ENCODE measurements at places on chromosomes 13 and 19.

GRCh38 chr13:73954808-73955207 lies 179.4 kb downstream of the KLF12 start:
- DNase-seq, result no peak

DNA sequence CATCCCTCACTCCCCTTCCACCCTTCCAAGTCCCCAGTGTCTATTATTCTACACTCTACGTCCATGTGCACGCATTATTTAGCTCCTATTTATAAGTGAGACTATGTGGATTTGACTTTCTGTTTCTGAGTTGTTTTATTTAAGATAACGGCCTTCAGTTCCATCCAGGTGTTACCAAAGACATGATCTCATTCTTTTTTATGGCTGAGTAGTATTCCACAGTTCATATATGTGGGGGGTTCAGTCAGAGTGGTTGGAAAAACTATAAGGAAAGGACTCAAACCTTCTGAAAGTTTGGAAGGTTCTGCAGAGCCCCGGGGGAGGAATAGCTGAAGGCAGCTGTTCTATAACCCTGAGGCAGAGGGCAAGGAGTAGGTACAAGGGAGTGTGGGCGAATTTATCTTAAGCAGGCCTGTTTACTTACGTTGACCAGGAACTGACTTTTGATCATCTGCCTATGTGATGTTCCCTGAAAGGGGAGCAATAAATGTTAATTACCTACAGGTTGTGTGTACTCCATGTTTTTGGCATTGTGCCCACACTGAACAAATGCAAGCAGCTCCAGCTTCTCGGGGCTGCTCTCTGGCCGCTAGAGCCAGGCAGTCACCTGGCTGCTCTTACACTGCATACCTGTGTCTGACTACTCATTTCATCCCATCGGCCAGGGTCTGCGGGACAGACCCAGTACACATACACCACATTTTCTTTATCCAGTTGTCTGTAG lies 13.5 kb upstream of the ADGRE1 start:
- DNase-seq, result no peak

DNA sequence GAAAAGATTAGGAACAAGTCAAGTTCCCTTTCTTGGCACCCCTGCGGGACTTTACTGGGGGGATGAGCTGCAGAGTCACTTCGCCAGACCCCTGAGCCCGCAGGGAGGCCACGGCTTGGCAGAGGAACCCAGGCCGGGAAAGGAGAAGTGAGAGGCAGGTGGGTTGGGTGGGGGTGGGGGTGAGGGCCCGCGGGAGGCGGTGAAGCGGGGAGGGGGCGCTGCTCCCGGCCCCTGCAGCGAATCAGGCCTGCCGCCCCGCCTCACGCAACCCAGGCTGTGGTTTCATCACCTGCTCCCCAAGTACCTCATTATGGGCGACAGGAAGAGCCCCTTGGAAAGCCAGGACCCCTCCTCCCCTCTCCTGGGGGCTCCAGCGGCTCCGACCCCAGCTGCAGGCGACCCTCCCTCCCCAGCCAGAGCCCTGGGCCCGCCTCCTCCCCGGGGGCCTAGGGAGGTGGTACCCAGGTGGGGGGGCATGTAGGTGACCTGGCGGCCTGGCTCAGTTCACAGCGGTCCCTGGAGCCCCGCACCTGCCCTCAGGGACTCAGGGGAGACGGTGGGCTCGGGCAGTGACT lies 9.5 kb downstream of the MEF2B start:
- DNase-seq, result no peak

DNA sequence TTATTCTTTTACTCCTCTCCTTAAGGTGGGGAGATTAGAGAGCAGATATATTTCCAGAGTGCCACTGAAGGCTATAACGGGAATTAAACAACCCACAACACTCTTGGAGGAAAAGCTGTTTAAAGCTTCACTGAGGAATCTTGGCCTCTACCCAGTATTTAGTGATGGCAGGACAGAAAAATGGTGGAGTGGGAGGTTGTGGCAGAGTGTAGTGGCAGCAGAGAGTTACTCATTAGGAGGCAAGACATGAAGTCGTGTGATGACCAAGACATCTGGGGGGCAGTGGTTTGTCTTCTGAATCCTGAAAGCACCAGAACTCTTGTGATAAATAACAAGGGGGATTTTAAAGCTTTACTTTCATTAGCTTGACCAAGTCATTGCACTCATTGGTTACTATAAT lies 563.5 kb upstream of the SLITRK5 start:
- no peak for DNase-seq

DNA sequence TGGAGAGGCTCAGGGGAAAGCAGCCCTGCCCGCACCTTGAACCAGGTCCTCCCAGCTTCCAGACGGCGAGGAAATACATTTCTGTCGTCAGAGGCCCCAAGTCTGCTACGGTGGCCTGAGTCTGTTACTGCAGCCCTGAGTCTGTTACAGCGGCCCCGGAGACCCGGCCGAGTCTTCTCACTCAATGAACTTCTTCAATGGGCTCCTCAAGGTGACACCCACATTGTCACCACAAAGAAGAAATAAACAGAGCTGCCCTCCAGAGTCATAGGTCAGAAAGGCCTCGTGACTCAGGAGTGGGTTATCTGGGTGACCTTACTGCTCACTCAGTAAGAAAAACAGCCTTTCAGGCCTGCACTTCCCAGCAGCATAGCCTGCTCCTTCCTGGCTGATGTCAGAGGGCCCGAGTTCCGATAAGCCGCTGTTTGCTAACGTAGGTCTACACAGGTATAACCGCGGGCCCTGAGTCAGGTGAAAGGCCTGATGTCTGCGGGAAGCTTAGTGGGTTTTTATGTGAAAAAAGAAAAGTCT lies 66.9 kb upstream of the TM9SF2 start:
- DNase-seq, result no peak

- no peak for DNase-seq
Observed at GRCh38 chr13:111652676-111653075, 332.2 kb downstream of the TEX29 start.

GRCh38 chr19:47356900-47357299 lies 7.8 kb downstream of the DHX34 start:
- DNase-seq, result no peak

- DNase-seq, result no peak
Observed at GRCh38 chr13:84566780-84567179, 684.5 kb upstream of the SLITRK1 start.

DNA sequence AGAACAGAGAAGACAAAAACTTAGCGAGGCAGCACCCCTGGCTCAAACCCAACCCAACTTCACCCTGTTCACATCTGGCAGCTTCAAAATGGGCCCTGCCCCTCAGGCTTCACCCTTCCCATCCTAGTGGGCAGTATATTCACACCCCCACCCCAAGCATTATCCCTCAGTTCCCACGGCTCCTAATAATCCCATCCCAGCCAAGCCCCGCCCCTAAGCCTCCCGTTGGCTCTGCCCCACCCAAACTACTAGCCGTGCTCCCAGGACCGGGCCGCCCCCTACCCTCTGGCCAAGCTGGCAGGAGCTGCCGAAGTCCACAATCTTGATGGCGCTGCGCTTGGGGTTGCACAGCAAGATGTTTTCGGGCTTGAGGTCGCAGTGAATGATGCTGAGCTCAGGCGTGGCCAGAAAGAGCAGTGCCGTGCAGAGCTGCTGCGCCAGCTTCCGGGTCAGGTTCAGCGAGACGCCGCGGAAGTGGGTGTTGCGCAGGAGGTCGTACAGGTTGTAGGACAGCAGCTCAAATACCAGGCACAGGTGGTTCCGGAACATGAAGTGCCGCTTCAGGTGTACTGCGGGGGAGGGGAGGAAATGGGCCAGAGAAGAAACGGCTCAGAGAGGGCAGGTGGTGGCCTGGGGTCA lies 5.8 kb downstream of the DYRK1B start:
- DNase-seq, result no peak

DNA sequence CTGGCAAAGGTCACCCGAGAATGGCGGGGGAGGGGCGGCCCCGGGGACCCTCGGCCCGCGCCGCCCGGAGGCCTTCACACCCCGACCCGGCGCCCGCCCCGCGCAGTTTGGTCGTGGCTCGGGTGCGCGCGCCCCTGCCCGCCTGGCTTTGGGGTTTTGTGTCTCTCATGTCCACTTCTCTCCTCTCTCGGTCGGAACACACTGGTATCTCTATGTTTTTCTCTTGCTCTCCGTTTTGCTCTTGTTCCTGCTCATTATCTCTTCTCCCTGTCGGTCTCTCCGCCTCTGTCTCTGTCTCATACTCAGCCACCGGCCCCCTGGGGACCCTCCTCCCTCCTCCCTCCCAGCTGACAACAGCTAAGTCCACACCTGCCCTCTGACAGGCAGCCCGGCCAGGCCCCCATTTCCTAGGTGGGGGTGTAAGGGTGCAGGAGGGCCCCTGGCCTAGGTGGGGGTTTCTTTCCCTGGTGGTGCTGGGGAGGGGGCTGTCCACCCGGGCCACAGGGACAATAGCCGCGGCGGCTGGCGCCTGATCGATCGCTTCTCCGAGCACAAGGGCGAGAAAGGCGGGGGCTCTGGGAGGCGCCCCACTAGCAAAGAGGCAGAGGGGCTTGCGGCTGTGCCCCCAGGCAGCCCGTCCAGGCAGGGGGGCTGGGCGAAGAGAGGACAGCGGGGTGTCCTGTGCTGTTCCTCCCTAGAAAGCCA lies 2.3 kb downstream of the ONECUT3 start:
- DNase-seq, result no peak

- DNase-seq, result no peak
Observed at GRCh38 chr19:43622956-43623355, 3.5 kb upstream of the ZNF428 start.

DNA sequence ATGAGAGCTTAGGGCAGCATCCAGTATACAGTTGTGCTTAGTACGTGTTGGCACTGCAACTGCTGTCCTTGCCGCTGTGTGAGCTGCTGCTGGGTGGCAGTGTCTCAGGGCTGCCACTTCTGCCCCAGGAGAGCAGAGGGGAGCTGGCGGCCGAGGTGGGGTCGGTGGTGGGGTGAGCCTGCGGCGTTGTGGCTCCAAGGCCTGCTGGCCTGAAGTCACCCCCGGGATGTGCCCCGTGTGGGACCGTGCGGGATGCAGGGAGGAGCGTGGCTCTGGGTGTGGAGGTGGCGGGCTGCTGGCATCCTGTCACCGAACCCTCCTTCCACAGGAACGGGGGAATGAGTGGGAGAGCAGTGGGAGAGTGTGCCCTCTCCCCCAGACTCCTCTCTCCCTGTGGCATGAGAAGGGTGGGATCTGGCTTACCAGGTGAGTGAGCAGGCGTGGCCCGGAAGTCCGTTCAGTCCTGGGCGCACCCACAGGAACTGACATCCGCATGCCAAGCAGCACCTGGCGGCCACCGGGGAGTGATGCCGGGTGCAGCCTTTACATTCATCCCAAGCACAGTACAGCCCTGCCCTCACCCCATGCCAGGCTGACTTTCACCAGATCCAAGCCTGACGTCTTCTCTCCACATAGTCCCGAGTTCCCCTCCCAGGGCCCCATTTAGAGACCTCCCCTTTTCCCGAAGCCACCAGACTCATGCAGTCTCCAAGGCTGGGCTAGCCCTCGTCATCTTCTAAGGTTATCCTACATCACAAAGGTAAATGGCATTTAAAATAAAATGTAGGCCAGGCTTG lies 26.6 kb downstream of the MCF2L start:
- no peak for DNase-seq

DNA sequence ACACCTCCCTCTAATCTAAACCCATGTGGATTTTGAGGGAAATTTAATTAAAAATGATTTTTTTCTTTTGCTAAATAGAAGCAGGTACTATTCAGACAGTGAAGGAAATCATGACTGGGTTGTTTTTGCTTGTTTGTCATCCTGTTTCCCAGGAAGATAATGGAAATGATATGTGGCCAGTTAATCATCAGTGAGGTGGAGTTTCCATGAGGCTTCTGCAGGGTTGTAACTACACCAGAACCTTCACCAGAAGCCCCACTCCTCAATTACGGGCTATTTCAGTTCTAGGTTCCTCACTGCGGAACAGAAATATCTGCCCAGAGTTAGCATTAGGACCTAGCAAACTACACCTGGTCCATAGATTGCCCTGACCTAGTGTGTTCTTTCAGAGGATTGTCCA lies 394.0 kb downstream of the DLEU7 start:
- no peak for DNase-seq

GRCh38 chr19:52191389-52191788 lies 1.5 kb downstream of the PPP2R1A start:
- DNase-seq, result no peak

GRCh38 chr13:72754111-72754510 lies 26.4 kb downstream of the BORA start:
- no peak for DNase-seq
